ENCODE measurements at places on chromosomes 11 and 22. TPM values are rescaled to one million over a fixed set of nuclear protein-coding genes. Genes with fewer than 3 reads are reported as not detected.

MPZL2 gene
- total RNA-seq: 79.2 TPM

ANKRD42 gene
- total RNA-seq: 4.7 TPM

JAML gene
- not detected for total RNA-seq

DNA sequence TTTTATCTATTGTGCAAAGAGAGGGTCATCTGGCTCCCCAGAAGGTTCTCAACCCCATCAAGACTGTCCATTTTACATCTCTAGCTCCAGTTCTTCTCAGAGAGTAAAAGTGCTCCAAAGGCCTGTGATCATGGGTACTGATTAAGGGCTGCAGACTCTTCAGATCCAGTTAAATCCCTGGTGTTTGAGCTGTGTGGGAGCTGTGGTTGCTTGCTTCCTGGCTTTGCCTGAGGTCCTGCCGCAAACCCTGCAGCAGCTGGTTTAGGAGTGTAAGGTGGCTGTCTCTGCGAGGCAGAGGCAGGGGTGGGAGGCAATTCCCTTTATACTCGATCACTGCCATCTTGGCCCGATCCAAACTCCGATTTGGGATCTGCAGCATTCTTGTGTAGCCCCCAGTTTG is 1.2 kb downstream of the MRPL17 start:
- no peak for DNase-seq

DNA sequence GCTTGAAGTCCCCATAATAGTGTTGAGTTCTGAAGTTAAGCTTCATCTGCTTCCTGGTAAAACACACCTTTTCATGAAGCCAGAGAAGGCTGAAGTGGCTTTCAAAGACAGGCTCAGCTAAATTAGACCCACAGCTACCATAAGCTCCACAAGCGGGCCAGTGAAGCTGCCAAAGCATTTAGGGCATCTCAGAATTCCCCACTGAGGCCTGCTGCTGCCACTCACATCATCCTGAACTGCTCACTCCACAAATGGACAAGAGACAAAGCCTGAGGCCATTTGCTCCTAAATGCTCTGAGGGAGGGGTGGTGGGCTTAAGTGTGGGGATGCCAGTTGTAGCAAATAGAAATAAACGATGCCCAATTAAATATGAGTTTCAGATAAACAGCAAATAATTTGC is 14.6 kb downstream of the CCDC83 start:
- no peak for DNase-seq

DNA sequence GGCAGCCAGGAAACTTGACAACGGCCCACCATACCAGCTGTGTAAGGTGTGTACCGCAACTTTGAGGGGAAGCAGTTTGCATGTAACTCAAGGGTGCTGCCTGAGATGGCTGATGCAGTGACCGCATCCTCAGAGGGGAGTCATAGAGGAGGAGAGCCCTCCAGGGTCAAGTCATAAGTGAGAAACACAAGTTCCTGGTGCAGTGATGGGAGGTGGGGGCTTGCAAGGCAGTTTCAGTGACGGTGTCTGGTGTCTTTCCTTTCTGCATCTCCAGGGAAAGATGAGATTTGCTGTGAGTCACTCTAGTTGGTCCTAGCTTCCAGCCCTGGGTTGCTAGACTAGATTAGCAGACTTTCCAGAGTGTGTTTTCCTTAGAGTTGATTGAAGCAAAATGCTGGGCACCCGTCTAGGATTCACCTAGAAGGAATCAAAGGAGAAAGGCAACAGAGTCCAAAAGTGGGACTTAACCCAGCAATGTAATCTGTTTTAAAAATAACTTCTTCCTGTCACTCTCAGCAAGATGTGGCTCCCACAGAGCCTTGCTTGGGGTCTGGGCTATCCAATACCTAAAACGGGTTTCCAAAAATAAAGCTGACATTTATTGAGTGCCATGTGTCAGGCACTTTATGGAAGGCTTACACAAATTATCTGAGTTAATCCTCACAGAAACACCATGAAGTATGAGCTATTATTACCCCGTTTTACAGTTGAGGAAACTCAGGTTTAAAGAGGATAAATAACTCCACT is 265.4 kb upstream of the PLET1 start:
- peak; percentile 47 for DNase-seq

DNA sequence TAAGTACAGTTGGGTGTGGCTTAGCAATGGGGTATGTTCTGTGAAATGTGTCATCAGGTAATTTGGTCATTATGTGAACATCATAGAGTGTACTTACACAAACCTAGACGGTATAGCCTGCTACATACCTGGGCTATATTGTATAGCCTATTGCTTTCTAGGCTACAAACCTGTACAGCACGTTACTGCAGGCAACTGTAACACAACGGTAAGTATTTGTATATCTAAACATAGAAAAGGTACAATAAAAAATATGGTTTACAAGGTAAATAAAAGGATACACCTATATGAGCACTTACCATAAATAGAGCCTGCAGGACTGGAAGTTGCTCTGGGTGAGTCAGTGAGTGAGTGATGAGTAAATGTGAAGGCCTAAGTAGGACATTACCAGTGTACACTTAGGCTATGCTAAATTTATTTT is 73.1 kb upstream of the GDPD4 start:
- peak; percentile 85 for DNase-seq

- DNase-seq: no peak
Observed at GRCh38 chr22:33757041-33757801, 163.1 kb downstream of the LARGE1 start.

- DNase-seq: peak; percentile 47
Observed at GRCh38 chr11:84558085-84558905, 1068.8 kb downstream of the DLG2 start.

DNA sequence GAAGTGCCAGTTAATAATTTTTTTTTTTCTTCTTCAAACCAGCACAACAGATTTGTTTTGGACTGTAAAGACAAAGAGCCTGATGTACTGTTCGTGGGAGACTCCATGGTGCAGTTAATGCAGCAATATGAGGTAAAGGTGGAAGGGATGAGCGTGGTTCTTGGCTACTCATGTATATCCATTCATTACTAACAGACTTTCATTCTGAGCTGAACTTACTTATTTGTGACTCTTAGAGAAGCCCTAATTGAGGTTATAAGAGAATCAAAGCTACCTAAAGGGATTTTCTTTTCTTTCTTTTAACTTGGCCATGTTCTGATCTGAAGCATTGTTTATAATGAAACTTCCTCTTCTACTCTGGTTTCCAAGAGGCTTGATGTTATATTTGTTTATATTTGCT is 15.8 kb downstream of the PAFAH1B2 start:
- DNase-seq: no peak
